ENCODE measurements at places on chromosomes 4 and X. TPM values are rescaled to one million over a fixed set of nuclear protein-coding genes. Genes with fewer than 3 reads are reported as not detected.

- DNase-seq, result no peak
Measured at GRCh38 chr4:163764569-163764968, 270.1 kb downstream of the TMA16 start.

- no peak for DNase-seq
Measured at GRCh38 chrX:84893897-84894296, 109.8 kb upstream of the APOOL start.

GRCh38 chrX:47091149-47091775, 13.0 kb downstream of the RGN start:
- DNase-seq, result no peak

- DNase-seq, result peak; percentile 9
Measured at GRCh38 chrX:14274691-14275090, 245.0 kb upstream of the GEMIN8 start.

GRCh38 chr4:113825272-113825671, 63.7 kb upstream of the CAMK2D start:
- no peak for DNase-seq

- no peak for DNase-seq
Measured at GRCh38 chrX:1449036-1449822, 3.5 kb downstream of the ASMTL start.

DNA sequence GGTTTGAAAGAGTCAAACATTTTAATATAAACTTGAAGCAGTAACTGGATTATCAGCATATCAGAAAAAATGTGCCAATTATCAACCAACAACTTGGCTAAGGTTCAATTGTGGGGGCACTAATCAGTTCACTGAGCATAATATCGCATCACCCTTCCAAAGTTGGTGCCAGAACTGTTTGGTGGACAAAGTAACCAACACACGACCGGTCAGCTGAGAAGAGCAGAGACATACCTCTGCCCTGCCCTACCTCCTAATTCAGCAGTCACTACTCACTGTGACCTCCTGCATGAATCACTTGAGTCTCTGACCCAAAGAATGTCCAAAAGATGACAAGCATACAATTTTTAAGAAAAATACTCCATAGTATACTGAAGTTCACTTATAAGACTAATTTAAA, 53.2 kb downstream of the TSPAN5 start:
- DNase-seq, result peak; percentile 23

- no peak for DNase-seq
Measured at GRCh38 chr4:42690537-42690936, 33.6 kb upstream of the ATP8A1 start.

- DNase-seq, result no peak
Measured at GRCh38 chr4:17958181-17958580, 63.4 kb downstream of the LCORL start.

- DNase-seq, result no peak
Measured at GRCh38 chr4:14831416-14831815, 170.9 kb upstream of the CPEB2 start.

GRCh38 chr4:47567511-47567910, 82.4 kb downstream of the ATP10D start:
- no peak for DNase-seq

DNA sequence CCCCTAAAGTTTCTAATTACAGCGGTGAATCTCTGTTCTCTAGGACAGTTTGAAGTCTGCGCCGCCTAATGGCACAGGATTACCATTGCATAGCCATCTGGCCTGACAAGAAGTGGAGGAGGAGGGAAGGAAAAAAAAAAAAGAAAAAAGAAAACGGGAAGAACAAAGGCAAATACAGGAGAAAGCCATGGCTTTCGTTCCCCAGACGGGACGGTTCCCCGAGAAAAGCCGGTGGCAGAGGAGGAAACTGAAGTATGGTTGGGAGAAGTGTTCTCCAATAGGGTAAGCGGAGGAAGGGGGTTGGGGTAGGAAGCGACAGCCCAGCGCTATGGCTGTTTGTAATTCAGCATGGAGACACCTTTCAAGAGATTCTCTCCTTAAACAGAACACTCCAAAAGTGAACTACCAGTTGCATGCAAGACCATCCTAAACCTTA, 80.8 kb downstream of the HMGN5 start:
- peak; percentile 38 for DNase-seq

DNA sequence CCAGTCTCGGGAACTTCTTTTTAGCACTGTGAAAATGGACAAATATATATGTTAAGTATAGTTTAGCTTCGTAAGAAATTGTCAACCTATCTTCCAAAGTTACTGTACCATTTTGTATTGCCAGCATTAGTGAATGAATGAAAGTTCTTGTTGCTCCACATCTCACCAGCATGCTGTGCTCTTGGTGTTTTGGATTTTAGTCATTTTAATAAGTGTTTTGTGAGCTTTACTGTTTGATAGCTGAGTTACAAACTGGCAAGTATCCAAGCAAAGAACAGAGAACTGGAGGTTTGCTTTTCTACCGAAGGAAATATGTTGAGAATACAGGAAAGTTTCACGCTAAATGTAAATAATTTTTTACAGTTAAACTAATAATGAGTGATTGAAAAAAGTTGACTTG, 33.0 kb downstream of the SNCA start:
- no peak for DNase-seq

DNA sequence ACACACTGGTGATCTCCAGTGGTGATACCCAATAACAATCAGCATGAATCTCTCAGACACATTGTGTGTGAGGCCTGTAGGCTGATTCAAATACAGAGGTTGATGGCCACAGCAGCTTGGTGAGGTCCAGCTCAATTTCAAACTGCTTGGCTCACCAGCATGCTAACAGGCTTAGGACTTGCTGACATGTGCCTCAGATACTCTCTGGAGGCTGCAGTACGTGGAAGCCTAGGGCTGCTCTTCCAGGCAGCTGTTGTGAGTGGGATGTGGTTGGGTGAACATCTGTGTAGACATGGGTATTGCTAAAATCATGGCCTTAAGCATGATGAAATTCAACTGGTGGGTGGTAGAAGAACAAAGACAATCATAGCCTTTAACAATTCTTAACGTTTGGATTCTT, 4.3 kb downstream of the CXCL9 start:
- no peak for DNase-seq

DNA sequence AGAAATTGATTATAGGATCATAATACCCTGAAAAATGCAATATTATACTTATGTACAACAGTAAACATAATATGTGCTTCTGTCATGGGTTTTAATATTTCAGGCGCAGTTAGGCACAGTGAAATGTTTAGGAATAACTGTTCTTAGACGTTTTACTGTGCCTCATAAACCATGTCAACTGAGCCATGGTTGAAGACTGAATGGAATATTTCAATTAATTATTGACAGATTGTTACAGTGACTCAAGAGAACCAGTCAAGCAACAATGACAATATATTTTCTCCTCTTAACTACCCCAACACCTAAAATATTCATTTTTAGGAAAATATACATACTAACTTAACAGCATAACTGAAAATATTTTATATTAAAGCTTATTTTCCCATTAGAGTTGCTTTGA, 852.7 kb upstream of the FRG1 start:
- DNase-seq, result no peak

- no peak for DNase-seq
Measured at GRCh38 chr4:42133006-42133405, 19.4 kb downstream of the BEND4 start.

GYPB gene
- total RNA-seq, result not detected

GLRA3 gene
- total RNA-seq, result not detected

NR3C2 gene
- not detected for total RNA-seq

PFKFB1 gene
- total RNA-seq, result 0.14 TPM

TSPAN7 gene
- not detected for total RNA-seq

OPHN1 gene
- 1.7 TPM for total RNA-seq

PCDH18 gene
- total RNA-seq, result 3.4 TPM

ARMCX1 gene
- 0.25 TPM for total RNA-seq

TLR2 gene
- not detected for total RNA-seq

SSX4B gene
- total RNA-seq, result not detected

MTTP gene
- total RNA-seq, result not detected

GLRB gene
- total RNA-seq, result 5.1 TPM

CLDN22 gene
- total RNA-seq, result not detected

PTCHD1 gene
- total RNA-seq, result not detected

UBE2A gene
- total RNA-seq, result 32.7 TPM

TBC1D9 gene
- total RNA-seq, result 9.4 TPM
